ENCODE measurements at places on chromosomes 3 and 15.

DNA sequence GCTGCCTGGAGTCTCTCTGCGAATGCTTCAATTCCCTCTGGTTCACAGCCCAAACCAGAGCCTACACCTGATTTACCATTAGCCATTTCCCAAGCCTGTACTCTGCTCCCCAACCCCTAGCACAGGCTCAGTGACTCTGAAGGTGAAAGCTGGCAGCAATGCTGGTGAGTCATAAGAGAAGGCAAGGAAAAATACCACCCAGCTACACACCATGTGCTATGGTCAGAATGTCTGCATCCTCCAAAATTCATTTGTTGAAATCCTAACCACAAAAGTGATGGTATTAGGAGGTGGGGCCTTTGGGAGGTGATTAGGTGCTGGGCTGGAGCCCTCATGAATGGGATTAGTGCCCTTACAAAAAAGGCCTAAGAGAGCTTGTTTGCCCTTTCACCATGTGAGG is 117.1 kb upstream of the TJP1 start:
- no peak for DNase-seq

GRCh38 chr15:64351265-64351664 is 4.7 kb downstream of the CSNK1G1 start:
- DNase-seq = no peak

DNA sequence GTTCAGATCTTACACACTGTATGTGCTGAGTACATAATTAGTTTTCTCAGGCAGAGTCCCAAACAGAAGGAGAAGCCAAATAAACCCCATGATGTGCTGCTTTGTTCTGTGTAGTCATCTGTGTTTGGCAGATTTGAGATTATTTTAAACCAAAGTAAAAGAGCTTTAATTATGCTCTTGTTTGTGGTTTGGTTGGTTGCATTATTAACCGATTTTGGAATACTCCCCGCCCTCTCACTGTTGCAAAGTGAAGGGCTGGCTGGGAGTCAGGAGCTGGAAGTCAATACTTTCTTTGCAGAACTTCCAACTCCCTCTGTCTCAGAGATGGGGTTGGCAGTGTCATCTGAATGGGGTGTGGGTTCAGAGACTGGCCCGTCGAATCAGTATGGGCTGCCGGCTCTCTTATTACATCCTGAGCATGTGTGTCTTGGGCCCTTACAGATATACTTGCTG is 34.4 kb downstream of the SLCO3A1 start:
- DNase-seq = no peak

GRCh38 chr15:68450192-68450591 is 18.2 kb upstream of the ITGA11 start:
- DNase-seq = no peak

DNA sequence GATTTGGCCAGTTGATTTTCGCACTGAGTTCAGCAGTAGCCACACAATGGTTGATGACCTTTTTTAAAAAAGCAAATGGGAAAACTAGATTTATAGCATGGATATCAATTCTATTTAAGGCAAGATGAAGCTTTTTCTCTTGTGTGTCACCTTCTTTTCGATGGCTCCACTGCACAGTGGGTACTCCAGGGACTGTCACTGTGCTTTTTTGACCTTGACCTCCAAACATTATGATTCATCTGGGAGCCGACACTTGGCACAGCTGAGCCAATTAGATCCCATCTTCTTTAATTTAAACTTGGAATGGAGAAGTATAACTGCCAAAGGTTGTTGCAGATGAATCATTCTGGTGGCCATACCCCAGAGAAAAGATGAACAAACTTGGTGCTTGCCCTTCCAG is 367.3 kb downstream of the EPHA6 start:
- DNase-seq = no peak

DNA sequence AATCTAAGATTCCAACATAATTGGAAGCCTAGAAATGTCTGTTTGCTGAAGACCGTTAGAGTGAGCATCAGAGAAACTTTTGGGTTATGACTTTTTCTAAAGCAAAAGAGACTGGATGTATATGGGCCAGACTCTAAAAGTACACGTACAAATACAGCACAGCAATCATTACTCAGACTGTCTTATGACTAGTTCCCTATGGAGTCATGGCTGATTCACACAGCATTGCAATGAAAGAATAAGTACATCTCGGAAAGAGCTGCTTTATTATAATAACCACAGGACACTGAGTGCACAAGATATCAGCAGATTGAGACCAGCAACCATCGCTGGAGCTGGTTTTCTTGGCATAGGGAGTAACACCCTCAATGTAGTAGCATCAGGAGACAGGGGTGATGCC is 618.6 kb downstream of the NLGN1 start:
- no peak for DNase-seq

DNA sequence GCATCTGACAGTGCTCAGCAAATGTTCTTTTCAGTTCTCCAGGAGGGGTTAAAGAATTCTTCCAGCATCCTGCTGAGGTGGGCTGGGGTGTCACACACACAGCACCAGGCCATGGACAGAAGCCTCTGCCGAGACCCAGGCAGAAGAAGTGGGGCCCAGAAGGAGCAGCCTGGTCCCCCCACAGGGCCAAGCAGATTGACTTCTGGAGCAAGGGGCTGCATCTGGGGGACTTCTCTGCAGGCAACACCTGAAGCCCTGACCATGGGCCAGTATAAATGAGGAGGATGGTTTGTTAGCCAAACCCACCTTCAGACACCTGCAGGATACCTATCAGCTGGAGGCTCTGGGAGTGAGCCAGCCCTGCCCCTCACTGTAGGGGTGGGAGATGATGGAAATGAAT is 16.2 kb upstream of the TMEM40 start:
- no peak for DNase-seq

DNA sequence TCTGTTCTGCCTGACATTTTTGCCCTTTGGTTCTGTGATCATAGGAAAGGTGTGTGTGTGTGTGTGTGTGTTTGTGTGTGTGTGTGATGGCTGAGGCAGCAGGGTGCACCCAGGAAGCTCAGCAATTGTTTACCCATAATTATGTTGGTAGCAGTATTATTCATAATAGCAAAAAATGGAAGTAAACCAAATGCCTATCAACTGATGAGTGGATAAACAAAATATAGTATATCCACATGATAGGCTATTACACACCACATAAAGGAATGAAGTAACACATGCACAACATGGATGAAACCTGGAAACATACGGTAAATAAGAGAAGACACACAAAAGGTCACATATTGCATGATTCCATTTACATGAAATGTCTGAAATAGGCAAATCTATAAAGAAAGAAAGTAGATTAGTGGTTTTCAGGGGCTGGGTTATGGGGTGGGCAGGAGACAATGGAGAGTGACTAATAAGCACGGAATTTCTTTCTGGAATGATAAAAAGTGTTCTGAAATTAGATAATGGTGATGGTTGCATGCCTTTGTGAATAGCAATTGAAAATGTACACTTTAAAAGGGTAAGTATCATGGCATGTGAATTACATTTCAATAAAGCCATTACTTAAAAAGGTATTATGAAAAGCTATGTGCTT is 167.2 kb downstream of the POLR2M start:
- no peak for DNase-seq

DNA sequence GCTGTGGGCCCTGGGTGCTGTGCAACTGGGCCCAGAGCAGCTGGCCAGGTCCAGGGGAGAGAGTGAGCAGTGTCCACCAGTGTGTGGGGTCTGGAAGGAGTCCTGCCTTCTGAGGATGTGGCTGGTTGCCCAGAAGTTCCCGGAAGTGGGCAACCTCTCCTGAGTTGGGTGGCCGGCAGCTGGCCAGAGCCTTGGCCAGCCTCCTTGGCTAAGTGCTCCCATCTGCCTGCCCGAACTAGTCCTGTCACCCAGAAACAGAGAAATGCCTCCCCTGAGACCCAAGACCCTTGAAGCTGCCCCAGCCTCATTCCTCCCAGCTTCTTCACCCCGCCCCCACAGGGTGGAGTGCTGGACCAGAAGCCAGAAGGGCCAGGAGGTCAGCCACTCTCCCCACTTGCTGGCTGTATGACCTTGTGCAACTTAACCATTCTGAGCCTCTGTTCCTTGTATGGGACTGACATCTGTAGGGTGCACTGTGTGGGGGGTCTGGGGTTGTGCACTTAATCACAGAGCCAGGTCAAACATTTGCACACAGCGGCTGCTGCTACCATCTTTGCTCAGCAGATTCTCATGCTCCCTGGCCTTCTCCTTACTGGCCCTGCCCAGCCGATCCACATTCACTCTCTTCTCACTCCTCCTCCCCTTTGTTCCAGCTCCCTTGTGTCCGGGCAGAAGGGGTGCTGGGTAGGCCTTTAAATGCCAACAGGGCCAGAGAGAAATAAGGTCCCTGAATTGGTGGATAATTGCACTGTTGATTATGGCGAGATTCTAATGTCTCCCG is 7.5 kb upstream of the ALAS1 start:
- peak; percentile 82 for DNase-seq

Data from SJCRH30 (cell line).